ENCODE measurements at places on chromosomes 3 and 15.

- no peak for DNase-seq
Measured at GRCh38 chr15:80464951-80465625, 60.9 kb downstream of the ARNT2 start.

- no peak for DNase-seq
Measured at GRCh38 chr3:18868911-18869689, 279.2 kb upstream of the KCNH8 start.

DNA sequence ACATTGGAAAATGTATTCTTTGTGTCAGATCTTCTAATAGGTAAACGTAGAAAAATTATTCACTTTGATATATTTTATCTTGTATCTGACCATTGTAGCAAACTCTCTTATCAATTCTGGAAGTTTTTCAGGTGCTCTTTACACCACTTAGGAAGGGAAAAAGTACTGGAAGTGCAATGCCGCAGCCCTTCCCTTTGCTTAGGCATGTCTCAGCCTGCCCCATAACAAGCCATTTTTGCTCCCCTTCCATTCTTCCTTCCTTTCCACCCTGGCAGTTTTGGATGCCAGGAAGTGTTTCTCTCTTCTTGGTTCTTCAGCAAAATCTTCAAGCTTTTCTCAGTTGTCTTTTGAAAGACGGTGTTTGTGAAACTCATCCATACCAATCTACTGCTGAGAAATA is 34.9 kb upstream of the SLC9A9 start:
- DNase-seq, result no peak

GRCh38 chr15:98903377-98904018 is 104.1 kb downstream of the PGPEP1L start:
- no peak for DNase-seq

DNA sequence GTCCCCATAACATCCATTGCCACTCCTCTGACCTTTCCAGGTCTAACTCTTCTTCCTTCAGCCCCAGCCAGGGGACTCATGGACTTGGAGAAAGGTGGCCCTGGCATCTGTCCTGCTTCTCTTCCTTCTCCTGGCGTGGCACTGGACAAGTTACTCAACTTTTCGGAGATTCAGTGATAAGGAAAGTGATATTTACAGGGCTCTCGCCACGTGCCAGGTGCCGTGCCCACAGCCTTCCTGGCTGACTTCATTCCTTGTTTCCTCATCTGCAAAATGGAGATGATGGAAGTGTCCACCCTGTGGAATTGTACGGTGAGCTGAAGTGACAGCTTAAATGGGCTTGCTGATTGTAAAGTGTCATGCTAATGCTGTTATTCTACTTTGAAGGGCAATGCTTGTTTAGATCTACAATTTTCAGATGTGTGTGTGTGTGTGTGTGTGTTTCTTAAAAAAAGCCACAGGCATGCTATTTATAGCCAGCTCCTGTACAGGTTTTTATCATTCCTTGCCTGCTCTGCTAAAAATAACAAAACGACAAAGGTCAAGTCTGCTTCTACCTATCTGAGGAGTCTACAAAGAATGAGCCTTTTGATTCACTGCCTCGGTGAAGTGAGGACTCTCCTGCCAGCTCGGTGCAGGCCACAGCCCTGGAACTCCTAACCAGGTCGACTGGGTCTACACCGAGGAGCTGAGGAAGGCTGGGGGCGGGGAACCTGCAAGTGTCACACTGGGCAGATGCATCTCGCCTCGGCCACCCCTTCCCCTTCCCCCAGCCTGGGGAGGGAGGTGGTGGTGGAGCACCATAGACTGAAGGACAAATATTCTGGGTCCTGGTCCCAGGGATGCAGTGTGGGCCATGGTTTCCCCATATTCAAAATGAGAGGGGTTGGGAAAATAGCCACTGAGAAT is 11.4 kb upstream of the ATP2B2 start:
- no peak for DNase-seq

- no peak for DNase-seq
Measured at GRCh38 chr15:49847423-49848281, 226.8 kb downstream of the DTWD1 start.

DNA sequence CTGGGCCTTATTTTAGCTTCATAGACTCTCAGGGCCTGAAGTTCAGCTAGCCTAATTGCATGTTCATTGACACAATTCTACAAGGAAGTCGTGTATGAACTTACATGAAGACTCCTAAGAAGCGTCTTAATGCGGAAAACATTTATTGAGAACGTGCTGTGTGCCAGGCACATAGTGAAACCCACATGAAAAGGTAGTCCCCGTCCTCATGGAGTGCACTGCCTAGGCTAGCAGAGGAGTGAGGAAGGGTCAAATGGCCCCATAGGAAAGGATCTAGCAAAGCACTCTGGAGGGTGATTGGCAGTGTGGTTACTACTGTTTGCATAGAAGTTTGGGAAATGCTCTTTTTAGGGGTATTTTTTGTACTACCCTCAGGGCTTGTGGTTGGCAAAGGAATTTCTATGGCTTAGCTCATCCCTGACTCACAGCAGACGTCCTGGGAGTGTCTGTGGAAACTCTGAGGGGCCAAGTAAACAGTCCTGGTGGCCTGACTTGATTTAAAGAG is 854 bp upstream of the NPTN start:
- no peak for DNase-seq

- peak; percentile 91 for DNase-seq
Measured at GRCh38 chr3:169657351-169658124, 6.0 kb downstream of the MECOM start.

GRCh38 chr15:84611631-84612030 is 10.8 kb downstream of the ZSCAN2 start:
- no peak for DNase-seq

- DNase-seq, result no peak
Measured at GRCh38 chr3:148866261-148866660, 1.2 kb downstream of the CPA3 start.

DNA sequence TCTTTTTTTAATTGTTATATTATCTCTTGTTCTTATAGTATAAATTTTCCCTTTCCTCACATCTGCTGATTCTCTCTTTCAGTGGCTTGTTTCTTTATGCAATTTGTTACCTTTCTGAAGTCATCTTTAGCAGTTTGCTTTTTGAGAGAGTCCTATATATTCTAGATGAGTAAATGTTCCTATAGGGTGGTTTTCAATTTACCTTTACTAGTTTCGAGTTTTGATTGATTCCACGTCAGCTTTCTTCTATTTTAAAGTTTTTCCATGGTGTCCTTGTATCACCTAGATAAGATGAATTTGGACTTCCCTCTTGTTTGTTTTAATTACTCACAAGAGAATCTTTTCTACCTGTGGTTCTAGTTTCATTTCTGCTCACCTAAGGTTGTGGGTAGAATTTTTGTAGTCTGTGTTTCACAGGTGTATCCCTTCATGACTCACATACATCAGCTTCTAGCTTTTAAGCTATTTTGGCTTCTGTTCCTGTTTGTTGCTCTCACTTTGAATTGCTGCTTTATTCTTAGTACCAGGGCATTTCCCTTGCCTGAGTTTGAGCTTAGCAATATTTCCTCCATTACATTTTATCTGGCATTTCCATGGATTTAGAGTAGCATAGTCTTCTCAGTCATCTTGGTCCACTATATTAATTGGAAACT is 6.4 kb downstream of the TEX9 start:
- no peak for DNase-seq

- no peak for DNase-seq
Measured at GRCh38 chr15:33608714-33609113, 297.9 kb downstream of the RYR3 start.

- peak; percentile 51 for DNase-seq
Measured at GRCh38 chr3:180036092-180036670, 556 bp downstream of the PEX5L start.

GRCh38 chr3:111700054-111700453 is 104.9 kb upstream of the ZBED2 start:
- DNase-seq, result no peak

GRCh38 chr3:178498871-178499270 is 37.4 kb upstream of the KCNMB2 start:
- DNase-seq, result no peak

- DNase-seq, result no peak
Measured at GRCh38 chr3:162721736-162722135, 1225.1 kb downstream of the OTOL1 start.

GRCh38 chr3:188542196-188542595 is 388.2 kb downstream of the LPP start:
- DNase-seq, result peak; percentile 45

DNA sequence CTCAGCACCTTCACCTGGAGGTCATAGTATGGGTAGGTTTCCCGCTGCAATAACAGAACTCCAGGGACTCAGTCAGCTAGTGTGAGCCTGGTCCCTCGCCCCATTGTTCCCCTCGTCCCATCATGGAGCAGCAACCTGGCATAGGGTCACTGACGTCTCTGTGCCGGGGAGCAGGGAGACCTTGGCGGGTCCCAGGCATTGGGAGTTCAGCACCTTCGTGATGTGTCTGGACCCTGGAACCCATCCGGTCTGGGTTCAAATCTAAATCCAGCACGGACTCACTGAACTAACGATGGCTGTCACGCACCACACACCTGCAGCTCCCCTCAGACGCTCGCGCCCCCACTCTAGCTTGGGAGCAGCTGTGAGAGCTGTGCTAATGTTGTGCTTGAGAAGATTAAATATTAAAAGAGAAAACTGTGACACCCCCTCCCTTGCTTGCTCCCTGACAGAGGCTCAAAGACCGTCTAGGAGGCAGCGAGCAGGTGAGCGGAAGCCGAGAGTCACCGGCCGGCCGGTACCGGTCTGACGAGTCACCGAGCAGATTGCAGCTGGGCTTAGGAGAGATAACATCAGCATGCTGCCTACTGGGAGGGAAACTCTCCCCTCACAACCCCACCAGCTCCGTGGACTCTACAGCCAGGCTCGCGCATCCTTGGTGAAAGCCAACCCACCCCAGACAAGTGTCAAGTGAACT is 742 bp downstream of the PLA2G4F start:
- DNase-seq, result peak; percentile 1

GRCh38 chr3:56484122-56484521 is 15.9 kb upstream of the ERC2 start:
- DNase-seq, result no peak

DNA sequence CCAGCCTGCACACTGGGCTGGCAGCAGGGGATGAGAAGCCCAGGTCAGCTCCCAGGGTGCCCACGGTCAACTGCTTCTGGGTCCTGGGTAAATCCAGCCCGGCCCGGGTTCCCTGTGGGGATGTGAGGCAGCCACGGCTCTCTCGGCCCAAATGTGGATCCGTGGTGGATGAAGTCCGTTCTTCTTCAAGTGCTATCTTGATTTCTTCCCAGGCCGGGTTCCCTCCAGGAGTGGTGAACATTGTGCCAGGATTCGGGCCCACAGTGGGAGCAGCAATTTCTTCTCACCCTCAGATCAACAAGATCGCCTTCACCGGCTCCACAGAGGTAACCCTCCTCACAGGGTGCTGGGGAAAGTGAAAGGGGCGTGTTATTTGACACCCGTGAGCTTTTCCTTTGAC is 16.1 kb downstream of the ALDH1A3 start:
- DNase-seq, result no peak

DNA sequence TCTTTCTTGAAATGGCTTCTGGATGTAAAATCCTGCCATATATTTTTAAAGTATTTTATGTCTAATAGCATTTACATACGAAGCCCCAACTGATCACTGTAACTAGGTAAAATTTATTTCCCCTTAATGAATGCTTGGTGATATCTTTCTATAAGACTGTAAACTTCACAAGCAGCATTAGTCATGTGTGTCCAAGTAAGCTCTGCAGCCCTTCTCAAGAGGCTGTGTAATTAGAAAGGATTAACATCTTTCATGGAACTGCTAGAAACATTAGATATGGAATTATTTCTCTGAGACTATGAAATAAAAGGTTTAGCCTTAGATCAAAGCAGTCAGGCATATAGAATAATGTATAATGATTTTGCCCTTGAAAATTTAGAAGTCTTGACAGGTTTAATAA is 143.3 kb downstream of the EPHA3 start:
- no peak for DNase-seq

DNA sequence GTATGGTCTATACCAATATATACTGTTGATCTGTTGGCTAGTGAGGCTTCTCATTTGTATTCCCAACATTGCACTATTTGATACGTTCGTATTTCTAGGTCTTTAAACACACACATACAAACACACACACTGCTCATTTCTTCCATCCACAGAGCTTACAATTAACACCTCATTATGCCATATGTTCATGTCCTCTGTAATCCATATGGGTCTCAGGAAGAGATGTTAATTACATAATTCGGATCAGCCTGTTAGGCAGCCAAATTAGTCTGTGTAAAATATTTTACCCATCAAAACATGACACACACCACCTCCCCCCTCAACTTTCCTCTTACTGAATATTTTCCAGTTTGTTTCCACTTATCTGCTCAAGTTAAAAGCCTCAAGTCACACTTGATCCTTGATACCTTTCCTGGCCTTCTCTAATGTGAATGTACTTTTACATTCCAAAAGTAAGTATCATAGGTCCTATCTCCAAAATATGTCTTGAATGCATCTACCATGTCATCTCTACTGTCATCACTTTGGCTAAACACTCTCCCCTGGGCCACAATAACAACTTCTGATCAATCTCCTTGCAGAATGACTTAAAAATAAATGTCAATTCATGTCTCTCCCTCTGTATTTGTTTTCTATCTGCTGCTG is 28.2 kb downstream of the EOGT start:
- DNase-seq, result no peak

GRCh38 chr3:65210026-65210814 is 522.4 kb upstream of the ADAMTS9 start:
- DNase-seq, result no peak

DNA sequence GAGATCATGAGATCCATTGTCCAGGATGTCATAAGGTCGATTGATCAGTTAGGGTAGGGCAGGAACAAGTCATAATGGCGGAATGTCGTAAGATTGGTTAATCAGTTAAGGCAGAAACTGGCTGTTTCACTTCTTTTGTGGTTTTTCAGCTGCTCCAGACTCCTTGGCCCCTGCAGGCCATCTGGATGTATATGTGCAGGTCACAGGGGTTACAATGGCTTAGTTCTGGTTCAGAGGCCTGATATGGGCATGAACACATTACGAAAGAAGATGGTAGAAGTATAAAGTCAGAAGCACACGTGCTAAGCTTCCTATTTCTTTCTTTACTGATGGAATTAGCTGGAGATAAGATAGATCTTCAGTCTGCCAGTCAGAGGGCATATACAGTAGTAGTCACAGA is 315.4 kb upstream of the LRRC3B start:
- DNase-seq, result no peak

DNA sequence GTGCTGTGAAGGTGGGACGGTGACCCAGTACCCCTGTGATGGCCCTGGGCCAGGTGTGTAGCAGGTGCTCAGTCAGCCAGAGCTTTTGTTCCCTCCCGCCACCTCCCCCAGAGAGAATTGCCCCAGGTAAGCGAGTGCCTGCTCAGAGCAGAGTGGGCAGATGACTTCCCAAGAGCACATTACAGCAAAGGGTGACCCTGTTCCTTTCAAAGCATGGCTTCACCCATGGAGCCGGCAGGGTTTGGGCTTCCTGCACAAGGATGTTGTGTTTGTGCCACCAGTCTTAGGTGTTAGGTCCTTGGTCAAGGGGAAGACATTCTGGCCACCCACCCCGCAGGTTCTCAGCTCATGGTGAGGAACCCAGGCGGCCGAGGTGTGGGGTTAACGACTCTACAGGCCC is 30.7 kb downstream of the SLC6A6 start:
- no peak for DNase-seq

- DNase-seq, result no peak
Measured at GRCh38 chr15:26698555-26698954, 74.3 kb downstream of the GABRB3 start.

GRCh38 chr3:47225310-47225906 is 57.2 kb downstream of the KIF9 start:
- no peak for DNase-seq

GRCh38 chr3:177711637-177712036 is 514.4 kb upstream of the TBL1XR1 start:
- DNase-seq, result no peak

All from NCI-H774 (cell line).